ENCODE measurements at places on chromosomes 2 and 18.

DNA sequence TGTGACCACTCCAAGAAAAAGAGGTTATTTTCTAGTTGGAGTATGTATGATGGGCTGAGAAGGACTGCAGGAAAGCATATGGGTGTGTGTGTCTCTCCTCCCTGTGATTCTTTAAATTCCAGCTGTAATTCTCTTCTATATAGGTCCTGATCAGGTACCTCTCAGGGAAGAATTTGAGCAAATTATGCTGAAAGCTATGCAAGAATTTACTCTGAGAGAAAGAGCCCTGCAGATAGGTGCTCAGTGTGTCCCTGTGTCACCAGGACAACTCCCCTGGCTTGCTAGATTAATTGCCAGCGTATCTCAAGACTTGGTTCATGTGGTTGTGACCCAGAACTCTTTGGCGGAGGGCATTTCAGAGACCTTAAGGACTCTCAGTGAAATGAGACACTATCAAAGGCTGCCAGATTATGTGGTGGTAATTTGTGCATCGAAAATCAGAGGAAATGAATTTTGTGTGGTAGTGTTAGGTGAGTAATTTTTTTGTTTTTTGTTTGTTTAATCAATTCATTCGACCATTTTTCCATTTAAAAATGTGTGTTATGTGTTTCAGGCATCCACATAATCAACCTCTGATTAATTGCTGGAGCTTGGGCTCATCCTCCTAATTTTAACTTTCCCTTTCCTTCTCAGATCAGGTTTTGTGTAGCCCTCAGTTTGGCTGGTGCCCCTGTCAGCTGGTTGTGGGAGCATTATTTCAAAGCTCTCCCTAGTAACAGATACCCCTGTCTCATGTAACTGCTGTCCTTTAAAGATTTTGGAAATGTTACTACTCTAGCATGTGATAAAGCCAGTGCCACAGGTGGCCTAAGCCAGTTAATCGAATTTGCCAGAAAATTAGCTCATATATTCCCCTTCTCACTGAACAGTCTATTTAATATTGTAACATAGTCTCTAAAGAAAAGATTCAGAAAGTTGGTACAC lies 150.9 kb downstream of the ESCO1 start:
- no peak for DNase-seq

GRCh38 chr2:53768242-53768542 lies 588 bp downstream of the CHAC2 start:
- no peak for DNase-seq

GRCh38 chr2:168196764-168197180 lies 50.6 kb downstream of the STK39 start:
- DNase-seq, result no peak

DNA sequence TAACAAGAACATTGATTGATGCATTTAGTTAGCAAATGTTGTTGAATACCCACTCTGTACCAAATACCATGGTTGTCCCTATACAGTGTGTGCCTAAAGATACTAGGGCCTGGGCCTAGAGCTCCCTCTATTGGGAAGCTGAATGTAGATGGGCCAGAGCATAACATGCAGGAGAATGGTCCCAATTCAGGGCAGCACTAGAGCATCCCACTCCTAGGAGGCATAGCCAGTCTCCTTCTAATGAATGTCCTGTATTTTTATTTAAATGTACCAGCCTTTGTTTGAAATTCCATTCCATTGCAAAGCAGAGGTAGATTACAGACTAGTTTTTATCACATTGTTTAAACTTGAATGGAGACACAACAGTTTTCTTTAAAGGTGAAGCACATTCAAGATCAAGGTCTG lies 90.6 kb downstream of the FEZ2 start:
- DNase-seq, result no peak

DNA sequence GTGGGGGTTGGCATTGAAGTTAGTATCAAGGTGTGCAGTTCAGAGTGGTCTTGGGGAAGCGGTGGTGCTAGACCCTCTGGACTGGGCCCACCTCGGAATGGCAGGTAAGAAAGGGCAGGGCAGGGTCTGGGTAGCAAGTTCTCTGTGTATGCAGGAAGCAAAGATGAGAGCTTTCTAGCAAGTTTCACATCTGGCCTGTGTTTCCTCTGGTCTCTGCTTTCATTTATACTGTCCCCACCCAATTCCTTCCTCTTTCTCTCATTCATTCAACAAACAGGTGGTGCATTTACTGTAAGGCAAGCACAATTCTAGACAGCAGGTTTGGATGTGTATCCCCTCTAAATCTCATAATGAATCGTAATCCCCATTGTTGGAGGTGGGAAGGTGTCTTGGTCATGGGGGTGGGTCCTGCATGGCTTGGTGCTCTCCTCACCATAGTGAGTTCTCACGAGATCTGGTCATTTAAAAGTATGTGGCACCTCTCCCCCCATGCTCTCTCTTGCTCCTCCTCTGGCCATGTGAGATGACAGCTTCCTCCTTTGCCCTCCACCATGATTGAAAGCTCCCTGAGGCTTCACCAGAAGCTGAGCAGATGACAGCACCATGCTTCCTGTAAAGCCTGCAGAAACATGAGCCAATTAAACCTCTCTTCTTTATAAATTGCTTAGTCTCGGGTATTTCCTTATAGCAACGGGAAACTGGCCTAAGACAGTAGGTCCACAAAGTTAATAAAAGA lies 51.8 kb downstream of the PKDCC start:
- DNase-seq, result no peak
